ENCODE measurements at places on chromosomes 5 and 9. TPM values are rescaled to one million over a fixed set of nuclear protein-coding genes. Genes with fewer than 3 reads are reported as not detected.

- no peak for DNase-seq
Observed at GRCh38 chr9:127086771-127087170, 35.7 kb downstream of the ANGPTL2 start.

The CARTPT gene
- total RNA-seq, result not detected

The RMRP gene
- 163,599 TPM for total RNA-seq

DNA sequence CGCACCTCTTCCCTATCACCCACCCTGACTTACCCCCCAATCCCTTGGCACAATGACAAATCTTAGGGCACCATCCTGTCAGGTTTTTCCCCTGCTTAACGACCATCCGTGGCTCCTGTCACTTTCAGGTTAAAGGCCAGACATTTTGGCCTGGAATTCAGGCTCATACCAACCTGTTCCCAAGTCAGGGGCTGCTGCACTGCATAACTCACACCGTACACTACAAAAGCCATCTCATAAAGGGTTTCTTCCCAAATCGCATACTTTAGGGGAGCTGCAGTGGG is 7.5 kb upstream of the AKNA start:
- DNase-seq, result no peak

- DNase-seq, result no peak
Observed at GRCh38 chr9:2856400-2856799, 12.5 kb upstream of the PUM3 start.

- DNase-seq, result no peak
Observed at GRCh38 chr5:94045839-94046782, 304.7 kb upstream of the POU5F2 start.

- no peak for DNase-seq
Observed at GRCh38 chr9:7671847-7672246, 127.7 kb downstream of the DMAC1 start.

The ANKRD20A1 gene
- not detected for total RNA-seq

GRCh38 chr9:72383978-72384709 is 19.1 kb upstream of the ZFAND5 start:
- peak; percentile 79 for DNase-seq

GRCh38 chr9:120608421-120608820 is 28.5 kb upstream of the CDK5RAP2 start:
- DNase-seq, result no peak

- DNase-seq, result no peak
Observed at GRCh38 chr5:67289763-67290521, 93.3 kb upstream of the CD180 start.

The FCN1 gene
- total RNA-seq, result not detected

The PCDHA3 gene
- 0.32 TPM for total RNA-seq

Measured in fibroblast of villous mesenchyme (primary cell).